Activated CD4-positive, alpha-beta T cell treated with anti-CD3 and anti-CD28 coated beads, Interleukin-2, amount 50 U/mL, for 4 hours (primary cell): ENCODE measurements at places on chromosomes 7 and 10.

GRCh38 chr10:13066527-13066926 is 33.4 kb upstream of the OPTN start:
- DNase-seq: no peak

- no peak for DNase-seq
Observed at GRCh38 chr7:157707983-157708918, 371.4 kb downstream of the DNAJB6 start.

DNA sequence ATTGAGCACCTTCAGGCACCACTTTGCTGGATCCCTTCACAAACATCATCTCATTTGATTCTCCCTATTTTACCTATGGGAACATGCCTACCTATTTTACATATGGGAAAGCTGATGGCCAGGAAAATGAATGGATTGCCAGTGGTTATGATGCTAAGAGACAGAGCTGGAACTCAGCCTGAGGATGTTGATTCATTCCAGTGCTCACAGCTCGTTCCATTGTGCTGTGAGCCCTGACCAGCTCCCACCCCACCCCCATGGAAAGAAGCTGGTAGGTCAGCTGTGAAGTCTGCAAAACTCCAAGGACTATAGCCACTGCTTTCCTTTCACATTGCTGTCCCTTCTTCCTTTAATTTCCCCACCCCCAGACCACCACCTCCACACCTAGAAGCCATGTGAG is 9.6 kb downstream of the UBTD1 start:
- DNase-seq: no peak

- no peak for DNase-seq
Observed at GRCh38 chr10:74485283-74485682, 334.3 kb downstream of the ADK start.

GRCh38 chr7:74083117-74083876 is at the start of gene LIMK1:
Gene LIMK1, plus strand, starts transcription at chr7:74083804. Its CDS starts 187 bp downstream, at chr7:74083991.
- peak; percentile 69 for DNase-seq

GRCh38 chr10:74681917-74682627 is 144.3 kb upstream of the KAT6B start:
- DNase-seq: no peak

DNA sequence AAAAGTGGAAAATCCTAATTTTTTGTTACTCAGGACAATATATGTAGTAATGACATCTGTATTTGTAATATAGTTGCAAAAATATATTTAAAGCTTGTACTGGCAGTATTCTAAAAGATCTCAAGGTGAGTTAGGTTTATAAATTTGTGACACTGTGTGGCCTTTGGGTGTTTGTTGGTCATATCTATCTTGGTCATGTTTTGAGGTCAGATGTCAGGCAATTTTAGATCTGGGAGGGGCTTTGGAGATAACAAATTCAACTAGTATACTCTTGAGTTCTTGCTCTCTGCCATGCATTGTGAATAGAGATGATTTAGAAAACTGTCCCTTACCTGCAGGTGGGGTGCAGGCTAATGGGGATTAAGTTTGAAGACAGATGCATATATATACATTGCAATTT is 3.1 kb downstream of the TBC1D12 start:
- no peak for DNase-seq

- DNase-seq: no peak
Observed at GRCh38 chr7:22980422-22980821, 33.5 kb downstream of the HYCC1 start.

GRCh38 chr7:139340808-139341057 is 404 bp upstream of the FMC1 start:
- peak; percentile 73 for DNase-seq

- DNase-seq: no peak
Observed at GRCh38 chr7:87518735-87519134, 43.3 kb upstream of the ABCB4 start.

DNA sequence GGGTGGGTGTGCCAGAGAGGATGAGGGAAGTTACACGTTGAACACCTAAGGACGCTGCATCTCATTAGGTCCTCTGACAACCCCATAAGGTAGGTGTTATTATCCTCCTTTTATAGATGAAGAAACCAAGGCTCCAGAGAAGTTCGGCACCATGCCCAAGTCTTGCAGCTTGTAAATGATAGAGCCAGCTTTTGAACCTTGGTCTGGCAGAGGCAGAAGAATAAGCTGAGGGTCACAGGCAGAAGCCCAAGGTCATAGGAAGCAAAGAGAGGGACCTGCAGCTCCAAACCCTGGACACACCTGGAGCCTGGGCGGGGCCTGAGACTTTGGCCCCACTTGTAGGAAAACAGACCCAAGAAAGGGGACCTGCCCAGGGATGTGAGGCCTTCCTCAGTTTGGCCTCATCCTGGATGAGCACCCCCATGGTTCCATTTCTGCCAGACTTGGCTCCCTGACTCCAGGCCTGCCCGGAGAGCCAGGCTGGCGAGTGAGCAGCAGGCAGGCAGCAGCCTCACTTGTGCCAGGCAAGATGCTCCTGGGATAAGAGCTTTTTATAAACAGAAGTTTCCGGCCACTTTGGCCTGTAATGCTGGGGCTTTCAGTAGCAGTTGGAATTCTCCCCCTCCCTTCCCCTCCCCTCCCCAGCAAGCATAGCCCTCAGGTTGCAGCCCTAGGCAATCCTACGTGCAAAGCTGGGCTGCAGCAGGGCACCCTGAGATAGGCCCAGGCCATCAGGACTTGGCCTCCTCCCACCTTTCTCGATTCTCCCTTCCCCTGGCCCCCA is 2.4 kb downstream of the KCNH2 start:
- DNase-seq: no peak

- DNase-seq: peak; percentile 54
Observed at GRCh38 chr7:150986099-150986512, 4.7 kb upstream of the NOS3 start.

GRCh38 chr10:113562069-113562468 is 9.2 kb downstream of the HABP2 start:
- DNase-seq: no peak

DNA sequence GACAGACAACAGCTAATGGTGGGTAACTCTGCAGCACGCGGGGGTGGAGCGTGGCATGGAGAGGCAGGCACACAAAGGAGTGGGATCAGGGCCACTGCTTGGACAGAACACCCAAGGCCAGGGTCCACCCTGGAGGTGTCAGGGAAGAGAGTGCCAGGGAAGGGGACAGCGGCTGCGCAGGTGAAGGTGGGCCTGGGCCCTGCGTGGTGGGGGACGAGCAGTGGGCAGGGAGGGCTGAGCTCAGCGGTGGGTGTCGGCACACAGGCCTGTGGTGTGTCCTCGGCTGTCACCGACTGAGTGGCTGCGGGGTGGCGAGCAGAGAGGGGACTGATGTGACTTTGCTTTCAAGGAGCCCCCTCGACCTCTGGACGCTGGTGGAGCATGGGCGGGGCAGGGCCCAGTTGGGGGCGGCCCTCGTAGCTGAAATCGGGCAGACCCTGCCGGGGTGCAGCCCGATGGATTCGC is 8.4 kb upstream of the SCART1 start:
- no peak for DNase-seq

DNA sequence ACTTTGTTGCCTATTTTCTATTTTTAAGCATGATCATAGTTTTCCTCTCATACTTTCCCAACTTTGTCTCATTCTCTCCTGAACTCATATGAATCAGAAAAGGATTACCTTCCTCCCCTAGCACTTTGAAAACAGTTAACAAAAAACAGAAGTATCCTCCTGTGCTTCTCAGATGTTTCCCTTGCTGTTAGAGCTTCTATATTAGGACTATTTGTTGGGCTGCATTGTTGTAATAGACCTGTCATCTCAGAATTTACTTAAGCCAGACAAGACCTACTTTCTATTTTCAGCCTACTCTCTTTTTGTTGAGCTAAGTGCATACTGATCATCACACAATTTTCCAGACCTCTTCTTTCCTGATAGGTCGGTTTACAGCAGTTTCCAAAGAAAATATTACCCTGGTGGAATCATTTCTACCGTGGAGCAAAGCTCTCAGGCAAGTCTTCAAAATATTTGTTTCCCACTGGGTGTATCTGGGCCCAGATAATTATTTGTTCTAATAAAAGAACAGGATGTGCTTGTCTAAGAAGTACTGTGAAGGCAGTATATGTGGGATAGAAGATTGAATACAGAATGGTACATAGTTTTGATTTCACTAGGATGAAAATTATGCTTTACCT is 411.9 kb upstream of the KLF6 start:
- no peak for DNase-seq

DNA sequence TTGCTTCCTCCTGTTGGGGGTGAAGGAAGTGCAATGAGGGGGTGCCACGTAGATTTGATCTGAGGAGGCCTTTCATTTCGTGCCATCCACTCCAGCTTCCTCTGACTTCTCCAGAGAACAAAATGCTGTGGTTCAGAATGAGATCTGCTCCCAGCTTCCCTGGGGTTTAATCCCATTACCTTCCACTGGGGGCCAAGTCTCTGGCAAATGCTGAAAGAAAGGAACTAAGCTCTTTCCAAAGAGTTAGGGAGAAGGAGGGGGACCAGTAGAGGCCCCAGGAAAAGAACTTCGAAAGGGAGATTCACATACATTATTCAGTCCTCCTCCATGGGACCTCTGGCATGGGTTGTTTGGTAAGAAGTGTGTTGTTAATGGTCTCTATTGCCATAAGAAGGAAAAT is 727.0 kb downstream of the TYW1 start:
- no peak for DNase-seq

DNA sequence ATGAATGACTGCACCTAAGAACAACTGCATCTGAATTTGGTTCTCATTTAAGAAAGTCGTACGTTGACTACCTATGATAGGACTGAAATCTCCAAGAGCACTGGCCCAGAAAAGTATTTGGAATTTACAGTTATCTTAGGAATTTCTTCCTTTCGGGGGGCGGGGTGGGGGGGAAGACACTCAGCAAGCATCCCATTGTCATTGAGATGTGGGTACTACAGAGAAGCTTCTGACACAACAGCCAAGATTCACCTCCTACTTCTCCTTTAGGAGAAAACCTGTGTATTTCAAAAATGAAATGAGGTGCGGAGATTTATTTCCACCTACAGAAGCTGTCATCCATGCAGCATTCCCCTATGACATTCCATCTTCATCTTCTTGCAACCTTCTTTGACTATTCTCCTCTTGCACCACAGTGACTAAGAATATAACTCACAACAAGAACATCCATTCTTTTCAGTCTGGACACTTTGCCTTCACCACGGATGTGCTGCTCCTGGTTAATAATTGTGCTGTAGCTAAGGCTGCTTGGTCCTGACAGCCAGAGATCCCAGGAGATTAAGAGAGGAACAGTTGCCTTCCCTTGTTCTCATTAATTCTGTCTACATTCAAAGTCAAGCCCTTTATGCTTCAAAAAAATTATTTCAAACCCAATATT is 98.4 kb upstream of the FRMD4A start:
- DNase-seq: no peak

GRCh38 chr7:465710-466400 is 53.8 kb downstream of the PDGFA start:
- DNase-seq: no peak

DNA sequence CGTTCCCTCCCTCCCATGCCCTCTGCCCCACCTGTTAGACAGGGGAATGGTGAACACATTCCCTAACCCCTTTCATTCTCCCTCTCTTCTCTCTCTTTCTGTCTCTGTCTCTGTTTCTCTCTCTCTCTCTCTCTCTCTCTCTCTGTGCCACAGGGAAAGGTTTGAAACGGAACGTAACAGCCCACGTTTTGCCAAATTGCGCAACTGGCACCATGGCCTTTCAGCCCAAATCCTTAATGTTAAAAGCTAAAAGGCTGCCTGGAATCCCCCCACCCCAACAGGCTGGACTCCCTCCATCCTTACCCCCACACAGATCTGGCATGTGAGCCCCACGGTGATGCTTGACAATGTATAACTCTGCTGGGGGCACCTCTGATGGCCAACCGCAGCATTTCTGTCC is 30.8 kb downstream of the LDB3 start:
- DNase-seq: no peak

DNA sequence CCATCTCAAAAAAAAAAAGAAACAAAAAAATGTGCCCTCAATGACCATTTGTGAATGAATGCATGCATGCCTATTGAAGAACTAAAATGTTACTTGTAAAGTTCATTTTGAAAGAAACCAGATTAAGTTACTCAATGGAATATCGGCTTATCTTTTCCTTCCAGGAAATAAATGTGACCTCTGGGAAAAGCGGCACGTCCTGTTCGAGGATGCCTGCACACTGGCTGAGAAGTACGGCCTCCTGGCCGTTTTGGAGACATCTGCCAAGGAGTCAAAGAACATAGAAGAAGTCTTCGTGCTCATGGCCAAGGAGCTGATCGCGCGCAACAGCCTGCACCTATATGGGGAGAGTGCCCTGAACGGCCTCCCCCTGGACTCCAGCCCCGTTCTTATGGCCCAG is 21.9 kb downstream of the RAB19 start:
- no peak for DNase-seq

- no peak for DNase-seq
Observed at GRCh38 chr10:75191821-75192568, 18.6 kb upstream of the VDAC2 start.

- DNase-seq: no peak
Observed at GRCh38 chr10:132745971-132746370, 40.0 kb downstream of the NKX6-2 start.

DNA sequence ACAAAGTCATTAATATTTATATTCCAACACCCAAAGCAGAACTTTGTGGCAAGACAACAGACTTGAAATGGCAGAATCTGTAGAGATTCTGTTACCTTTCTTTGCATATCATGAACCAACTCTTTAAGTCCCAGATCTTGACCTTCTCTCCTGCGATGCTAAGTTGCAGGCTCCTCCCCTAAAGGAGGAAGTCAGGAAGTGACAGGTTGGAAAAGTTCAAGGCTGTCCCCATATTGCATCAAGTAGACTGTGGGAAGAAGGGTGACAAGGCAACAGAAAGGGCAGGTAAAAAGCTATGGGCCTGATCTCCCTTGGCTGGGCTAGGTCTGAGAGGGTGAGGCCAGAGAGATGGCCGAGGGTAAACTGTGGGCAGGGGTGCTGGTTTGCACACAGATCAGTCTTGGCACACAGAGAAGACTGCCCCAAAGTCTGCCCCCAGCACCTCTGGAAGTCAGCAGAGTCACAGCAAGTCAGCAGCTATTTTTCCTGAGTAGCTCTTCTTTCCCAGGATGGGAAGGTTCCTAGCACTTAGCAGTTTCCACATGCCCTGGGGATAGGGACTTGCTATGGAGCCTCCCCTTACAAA is 115.1 kb downstream of the RAPGEF5 start:
- no peak for DNase-seq

- DNase-seq: no peak
Observed at GRCh38 chr10:129656642-129657041, 189.6 kb downstream of the MGMT start.

GRCh38 chr7:107785926-107786325 is 17.1 kb downstream of the SLC26A3 start:
- DNase-seq: no peak

- no peak for DNase-seq
Observed at GRCh38 chr7:14606101-14606500, 296.4 kb downstream of the DGKB start.
